ENCODE measurements at places on chromosomes 3 and 15.

DNA sequence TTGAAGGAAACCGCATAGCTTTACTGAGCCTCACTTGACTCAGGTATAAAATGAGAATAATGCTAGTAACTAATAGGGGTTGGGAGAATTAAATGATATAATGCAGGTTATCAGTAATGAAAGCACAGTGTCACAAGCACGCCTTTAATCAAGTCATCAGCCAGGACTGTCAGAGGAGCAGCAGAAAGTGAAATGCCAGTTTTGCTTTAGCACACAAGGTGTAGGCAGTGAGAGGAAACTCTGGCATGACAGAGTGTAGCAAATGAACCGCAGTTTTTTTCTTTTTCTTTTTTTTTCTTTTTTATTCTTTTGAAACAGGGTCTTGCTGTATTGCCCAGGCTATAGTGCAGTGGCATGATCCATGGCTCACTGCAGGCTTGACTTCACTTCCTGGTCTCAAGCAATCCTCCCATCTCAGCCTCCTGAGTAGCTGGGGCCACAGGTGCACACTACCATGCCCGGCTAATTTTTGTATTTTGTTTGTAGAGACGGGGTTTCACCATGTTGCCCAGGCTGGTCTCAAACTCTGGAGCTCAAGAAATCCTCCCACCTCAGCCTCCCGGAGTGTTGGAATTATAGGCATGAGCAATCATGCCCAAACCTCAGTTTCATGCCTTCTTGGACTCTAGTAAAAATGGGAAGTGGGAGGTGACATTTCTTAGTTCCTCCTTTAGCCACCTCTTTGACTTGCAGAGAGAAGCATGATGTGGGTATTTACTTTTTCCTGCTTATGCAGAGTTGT, 9.7 kb upstream of the SCAANT1 start:
- no peak for DNase-seq

- no peak for DNase-seq
These were observed 615.6 kb upstream of the DPPA4 start for GRCh38 chr3:109952924-109953323.

GRCh38 chr3:49930922-49931321, 1.3 kb upstream of the MON1A start:
- DNase-seq = no peak

GRCh38 chr3:31709005-31709404, 176.3 kb downstream of the STT3B start:
- DNase-seq = no peak

GRCh38 chr3:56012721-56013120, 455.5 kb downstream of the ERC2 start:
- DNase-seq = no peak

GRCh38 chr3:159565313-159565712, 423.3 kb upstream of the IL12A start:
- no peak for DNase-seq

DNA sequence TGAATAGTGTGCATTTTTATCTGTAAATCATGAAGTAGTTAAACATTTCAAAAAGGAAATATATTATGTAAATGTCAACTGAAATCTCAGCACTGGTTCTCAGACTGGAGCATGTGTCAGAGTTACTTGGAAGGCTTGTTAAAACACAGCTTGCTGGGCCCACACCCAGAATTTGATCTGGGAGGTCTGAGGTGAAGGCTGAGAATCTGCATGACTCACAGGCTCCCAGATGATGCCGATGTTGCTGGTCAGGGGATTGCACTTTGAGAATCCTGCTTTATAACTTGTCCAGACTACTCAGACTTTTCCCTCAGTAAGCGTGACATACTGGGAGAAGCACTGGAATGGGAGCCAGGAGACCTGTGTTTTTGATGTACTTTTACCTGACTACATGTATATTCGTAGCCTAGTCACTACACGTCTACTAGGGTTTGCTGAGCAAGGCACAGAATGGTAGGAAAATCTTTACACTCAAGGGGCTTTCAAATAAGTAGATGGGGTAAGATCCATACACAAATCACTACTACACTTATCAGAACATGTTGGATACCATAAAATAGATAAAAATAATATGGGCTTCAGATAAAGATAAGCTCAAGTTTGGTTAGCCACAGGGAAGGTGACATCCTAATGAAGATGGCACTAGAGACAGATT, 77.1 kb upstream of the MEX3B start:
- no peak for DNase-seq

DNA sequence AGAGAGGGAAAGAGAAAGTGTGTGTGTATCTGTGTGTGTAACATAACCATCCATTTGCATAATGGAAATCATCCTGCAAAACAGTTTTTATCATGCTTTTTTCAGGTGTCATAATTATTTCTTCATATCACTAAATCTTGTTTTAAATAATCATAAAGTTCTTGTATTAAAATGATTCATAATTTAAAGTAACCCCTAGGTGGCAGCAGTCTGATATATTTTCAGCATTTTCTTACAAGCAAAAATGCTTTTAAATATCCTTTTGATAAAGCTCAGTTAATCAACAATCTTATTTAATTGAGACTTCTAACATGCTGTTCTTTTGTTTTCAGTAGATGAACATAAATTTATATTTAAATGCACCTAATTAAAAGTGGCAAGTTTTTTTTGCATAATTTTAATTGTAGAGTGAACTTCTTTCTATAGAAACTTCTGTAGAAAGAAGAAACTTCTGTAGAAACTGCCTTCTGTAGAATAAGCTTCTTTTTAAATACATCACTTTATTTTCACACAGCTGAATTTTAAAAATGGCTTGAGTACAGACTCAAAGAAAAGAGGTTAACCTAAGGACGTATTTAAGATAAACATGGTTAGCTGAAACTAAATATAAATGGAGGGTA, 72.5 kb downstream of the OPA1 start:
- DNase-seq = no peak

- no peak for DNase-seq
These were observed 310.6 kb upstream of the LRRFIP2 start for GRCh38 chr3:37484884-37485559.

GRCh38 chr3:126021702-126022101, 52.7 kb downstream of the ROPN1B start:
- no peak for DNase-seq

DNA sequence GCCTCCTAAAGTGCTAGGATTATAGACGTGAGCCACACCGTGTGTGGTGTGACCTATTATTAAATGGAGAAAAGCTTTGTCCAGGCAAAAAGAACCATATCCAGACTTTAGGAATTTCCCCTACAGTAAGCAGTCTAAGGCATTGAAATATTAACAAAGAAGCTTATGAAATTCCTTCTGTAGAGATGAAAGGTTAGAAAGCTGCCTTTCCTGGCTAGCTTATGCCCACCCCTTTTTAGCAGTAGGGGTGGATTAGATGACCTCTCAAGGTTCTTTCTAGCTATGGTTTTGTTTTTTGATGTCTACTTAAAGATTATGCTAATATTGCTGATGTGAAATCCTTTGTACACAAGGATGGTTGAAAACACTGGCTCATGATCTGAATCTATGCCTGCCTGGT, 13.9 kb downstream of the OXSM start:
- no peak for DNase-seq

DNA sequence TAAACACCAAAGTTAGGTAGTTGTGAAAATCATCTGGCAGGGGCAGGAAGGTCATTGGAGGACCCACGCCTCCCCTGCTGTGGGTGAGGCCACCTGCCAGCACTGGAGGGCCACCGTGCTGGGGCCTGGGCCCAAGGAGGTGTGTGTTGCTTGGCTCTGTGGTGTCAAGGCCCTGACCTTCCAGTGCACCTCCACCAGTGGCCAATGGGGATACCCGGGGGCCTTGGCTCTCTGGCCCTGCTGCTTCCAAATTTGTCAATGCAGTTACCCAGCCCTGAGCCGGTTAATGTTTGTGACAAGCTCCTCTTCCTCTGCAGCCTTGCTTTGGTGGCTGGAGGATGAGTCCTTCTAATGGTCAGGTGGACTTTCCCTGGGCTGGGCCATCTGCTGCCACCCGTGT, 150.2 kb downstream of the KLF13 start:
- DNase-seq = no peak

- no peak for DNase-seq
These were observed 143.0 kb downstream of the SQOR start for GRCh38 chr15:45777781-45778180.

- no peak for DNase-seq
These were observed 419.5 kb upstream of the PROK2 start for GRCh38 chr3:72204452-72204851.

DNA sequence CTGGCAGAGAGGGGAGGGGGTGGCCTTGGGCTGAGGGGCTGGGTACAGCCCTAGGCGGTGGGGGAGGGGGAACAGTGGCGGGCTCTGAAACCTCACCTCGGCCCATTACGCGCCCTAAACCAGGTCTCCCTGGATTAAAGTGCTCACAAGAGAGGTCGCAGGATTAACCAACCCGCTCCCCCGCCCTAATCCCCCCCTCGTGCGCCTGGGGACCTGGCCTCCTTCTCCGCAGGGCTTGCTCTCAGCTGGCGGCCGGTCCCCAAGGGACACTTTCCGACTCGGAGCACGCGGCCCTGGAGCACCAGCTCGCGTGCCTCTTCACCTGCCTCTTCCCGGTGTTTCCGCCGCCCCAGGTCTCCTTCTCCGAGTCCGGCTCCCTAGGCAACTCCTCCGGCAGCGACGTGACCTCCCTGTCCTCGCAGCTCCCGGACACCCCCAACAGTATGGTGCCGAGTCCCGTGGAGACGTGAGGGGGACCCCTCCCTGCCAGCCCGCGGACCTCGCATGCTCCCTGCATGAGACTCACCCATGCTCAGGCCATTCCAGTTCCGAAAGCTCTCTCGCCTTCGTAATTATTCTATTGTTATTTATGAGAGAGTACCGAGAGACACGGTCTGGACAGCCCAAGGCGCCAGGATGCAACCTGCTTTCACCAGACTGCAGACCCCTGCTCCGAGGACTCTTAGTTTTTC, 4.9 kb downstream of the ISL2 start:
- DNase-seq = no peak

DNA sequence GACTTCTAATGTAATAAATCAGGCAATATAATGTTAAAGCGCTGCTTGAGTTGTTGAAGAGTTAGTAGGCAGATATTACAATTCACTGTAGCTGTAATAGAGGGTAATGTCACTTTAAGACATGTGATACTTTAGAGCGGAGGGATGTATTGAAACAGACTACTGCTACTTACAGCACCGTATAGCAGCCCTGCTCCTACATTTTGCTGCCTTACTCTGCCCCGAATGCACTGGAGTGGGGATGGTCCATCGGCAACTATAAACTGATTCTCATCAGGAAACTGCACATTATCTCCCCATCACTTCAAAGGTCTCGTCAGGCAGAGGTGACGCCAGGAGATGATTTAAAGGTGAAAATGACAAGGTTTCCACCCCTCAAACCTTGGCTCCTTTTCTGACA, 349.7 kb upstream of the SUCLG2 start:
- DNase-seq = no peak

DNA sequence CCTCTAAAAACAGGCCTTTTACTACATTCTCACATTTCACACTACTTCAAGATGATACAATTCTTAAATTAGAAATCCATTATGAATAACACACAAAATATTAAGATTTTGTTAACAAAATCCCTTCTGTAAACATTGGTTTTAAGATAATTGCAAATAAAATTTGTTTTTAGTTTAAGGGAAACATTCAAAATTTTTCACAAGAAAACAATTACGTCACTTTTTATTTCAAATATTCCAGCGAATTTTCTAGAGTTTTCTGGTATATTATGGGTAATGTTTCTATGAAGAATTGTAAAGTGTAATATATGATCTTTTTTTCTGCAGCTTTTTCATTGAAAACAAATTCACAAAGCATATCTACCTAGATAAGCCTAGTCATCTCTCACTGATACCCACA, 5.9 kb downstream of the ARPP21 start:
- no peak for DNase-seq

DNA sequence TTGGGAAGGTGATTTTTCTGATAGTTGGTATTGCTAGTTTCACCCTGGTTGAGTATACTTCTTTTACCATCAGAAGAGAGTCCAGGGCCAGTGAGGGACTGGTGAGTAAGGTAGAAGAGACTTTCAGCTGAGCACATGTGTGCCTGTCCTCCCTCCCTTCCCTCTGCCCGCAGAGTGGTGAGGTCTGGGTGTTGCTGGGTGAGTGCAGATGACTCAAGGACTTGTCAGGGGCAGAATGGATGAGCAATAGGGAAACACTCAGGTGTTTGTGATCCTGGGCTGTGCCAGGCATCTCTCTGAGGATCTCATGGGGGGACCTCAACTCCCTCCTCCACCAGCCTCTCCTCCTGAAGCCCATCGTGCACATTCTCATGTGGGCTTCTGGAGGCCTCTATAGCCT, 76.0 kb upstream of the GSK3B start:
- no peak for DNase-seq

DNA sequence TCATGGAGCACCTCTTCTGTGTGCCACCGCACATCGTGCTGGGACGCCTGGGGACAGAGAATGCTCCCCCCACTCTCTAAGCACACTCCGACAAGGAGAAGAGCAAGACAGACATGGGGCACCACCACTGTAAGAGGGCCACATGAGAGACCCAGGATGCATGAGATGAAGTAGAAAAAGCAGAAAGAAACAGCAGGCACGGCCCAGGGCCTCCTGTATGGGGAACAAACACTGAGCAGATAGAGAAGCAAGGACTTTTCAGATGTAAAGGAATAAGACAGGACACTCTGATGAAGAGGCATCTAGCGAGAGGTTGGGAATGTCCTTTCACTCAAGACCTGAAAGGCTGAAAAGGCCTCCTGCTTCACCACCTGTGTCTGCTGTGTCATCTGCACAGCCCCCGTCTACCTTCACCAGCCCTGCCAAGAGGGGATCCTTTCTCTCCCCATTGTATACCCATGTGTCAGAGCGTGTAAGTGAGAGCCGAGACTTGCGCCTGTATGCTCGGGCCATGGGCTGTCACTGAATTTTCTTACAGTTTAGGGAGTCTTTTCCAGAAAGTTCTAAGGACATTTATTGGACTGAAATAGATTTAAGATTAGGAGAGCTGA, 125.6 kb downstream of the LRRK1 start:
- no peak for DNase-seq

DNA sequence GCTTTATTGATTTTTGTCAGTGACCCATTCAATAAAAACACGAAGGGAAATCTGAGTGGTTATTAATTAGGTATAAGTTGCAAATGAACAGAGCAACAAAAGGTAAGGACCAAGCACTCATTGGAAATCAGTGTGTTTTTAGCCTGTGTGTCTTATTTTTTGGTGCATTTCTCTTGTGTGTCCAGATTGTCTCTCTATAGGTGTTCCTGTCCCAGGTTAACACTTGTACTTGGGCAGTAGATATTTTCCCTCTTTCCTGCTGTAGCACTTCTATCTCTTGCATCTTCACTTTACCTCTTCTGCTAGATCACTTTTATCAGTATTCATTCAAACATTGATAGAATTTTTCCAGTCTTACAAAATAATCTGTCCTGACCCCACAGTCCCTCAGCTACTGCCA, 37.0 kb downstream of the MAPK6 start:
- DNase-seq = no peak

- no peak for DNase-seq
These were observed 6.8 kb upstream of the MFSD1 start for GRCh38 chr3:158794936-158795518.

GRCh38 chr3:18082551-18083272, 340.3 kb upstream of the TBC1D5 start:
- no peak for DNase-seq

GRCh38 chr3:163490119-163490518, 1588.2 kb downstream of the SI start:
- DNase-seq = no peak
